Foreskin keratinocyte (primary cell): ENCODE measurements at places on chromosomes 16 and 17. TPM values are rescaled to one million over a fixed set of nuclear protein-coding genes. Genes with fewer than 3 reads are reported as not detected.

- DNase-seq: no peak
Observed at GRCh38 chr16:65314627-65315008, 192.8 kb upstream of the CDH11 start.

DNA sequence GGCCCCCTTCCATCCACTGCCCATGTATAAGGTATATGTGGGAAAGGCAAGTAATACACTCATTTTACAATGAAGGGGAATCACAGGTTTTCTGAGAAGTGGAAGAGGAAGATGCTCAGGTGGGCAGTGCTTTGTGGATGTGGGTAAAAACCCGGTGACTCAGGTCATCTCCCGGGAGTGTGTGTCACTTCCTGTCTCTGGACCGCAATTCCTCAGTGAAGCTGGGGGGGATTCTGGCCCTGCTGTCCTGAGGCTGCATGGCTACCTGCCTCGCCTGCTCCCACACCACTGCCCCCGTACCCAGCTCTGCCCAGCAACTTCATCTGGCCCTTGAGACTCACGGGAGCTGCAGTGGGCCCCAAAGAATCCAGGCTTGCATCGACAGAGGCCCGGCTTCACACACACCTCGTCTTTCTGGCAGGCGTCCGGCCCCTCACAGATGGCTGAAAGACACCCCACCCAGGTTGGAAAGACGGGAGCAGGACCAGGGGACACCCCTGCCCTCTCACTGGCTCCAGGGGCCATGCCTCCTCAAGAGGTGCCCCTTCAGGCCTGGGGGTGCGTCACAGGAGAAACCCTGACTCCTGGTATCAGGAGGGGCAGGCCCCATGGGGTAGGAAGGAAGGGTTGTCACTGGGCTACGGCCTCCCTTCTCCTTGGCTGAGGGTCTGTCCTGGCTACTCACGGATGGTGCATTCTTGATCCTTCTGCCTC, 882 bp downstream of the SCARF1 start:
- peak; percentile 29 for DNase-seq

- DNase-seq: no peak
Observed at GRCh38 chr17:66667491-66668030, 167.4 kb upstream of the CACNG5 start.

Gene LRRC75A
- 0.10 and 0.11 TPM in 2 replicates for polyA plus RNA-seq

Gene PRR29
- polyA plus RNA-seq: 0.03 and 0.06 TPM in 2 replicates

Gene CLEC3A
- not detected in 2 replicates for polyA plus RNA-seq
